ENCODE measurements at places on chromosomes 16 and 17. TPM values are rescaled to one million over a fixed set of nuclear protein-coding genes. Genes with fewer than 3 reads are reported as not detected.

GRCh38 chr17:75511270-75511609 lies 4.1 kb downstream of the CASKIN2 start:
- no peak for DNase-seq

DNA sequence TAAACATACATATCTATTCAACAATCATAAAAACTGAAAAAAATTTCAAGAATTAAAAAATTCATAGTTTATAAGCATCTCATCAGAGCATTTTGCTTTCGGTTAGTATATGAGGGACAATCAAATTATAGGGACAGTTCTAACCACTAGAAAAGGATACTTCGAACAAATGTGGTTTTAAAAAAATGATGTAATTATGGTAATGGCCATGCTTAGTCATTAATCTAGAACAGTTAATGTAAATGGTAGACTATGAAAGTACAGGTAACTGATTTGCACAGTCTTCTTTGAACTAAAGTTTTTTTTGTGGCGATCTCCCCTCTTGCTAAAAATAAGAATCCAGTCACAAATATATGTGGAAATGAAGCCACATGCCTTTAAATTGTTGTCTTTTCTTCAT lies 63.5 kb upstream of the PHOSPHO1 start:
- no peak for DNase-seq

Gene FSCN2
- polyA plus RNA-seq = 2.1 TPM

DNA sequence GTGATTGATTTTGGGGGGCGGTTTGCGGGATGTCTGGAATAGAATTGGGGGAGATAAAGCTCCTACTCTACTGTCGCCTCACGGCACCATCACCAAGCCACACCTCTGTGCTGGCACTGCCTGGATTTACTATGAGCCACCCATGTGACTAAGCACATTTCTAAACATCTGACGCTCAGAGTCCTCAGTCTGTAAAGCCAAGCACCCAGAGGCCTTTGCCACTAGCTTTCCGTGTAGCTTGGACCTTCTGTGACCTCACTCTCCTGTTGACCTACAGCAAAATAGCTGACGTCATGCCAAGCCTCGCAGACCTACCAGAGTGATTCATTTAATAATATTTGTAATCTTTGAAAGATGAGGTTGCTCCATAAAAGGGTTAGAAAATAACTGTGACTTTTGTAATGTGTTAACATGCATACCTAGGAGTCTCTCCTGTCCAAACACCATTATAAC lies 38.5 kb upstream of the MYOCD start:
- DNase-seq = no peak

DNA sequence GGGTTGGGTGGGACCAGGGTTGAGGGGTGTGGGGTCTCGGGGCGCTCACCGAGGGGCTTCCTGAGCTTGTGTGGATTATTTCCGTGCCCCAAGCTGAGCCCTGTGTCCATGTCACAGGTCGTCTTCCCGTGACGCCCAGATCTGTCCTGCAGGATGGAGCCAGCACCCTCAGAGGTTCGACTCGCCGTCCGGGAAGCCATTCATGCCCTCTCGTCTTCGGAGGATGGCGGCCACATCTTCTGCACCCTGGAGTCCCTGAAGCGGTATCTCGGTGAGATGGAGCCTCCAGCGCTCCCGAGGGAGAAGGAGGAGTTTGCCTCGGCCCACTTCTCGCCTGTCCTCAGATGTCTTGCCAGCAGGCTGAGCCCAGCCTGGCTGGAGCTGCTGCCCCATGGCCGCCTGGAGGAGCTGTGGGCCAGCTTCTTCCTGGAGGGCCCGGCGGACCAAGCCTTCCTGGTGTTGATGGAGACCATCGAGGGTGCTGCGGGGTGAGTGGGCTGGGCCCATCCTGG lies 1.0 kb downstream of the TELO2 start:
- DNase-seq = peak; percentile 79

GRCh38 chr16:4217204-4218131 lies 24.4 kb downstream of the SRL start:
- DNase-seq = peak; percentile 55

- no peak for DNase-seq
Observed at GRCh38 chr17:57582881-57583756, 162.0 kb downstream of the CCDC182 start.

DNA sequence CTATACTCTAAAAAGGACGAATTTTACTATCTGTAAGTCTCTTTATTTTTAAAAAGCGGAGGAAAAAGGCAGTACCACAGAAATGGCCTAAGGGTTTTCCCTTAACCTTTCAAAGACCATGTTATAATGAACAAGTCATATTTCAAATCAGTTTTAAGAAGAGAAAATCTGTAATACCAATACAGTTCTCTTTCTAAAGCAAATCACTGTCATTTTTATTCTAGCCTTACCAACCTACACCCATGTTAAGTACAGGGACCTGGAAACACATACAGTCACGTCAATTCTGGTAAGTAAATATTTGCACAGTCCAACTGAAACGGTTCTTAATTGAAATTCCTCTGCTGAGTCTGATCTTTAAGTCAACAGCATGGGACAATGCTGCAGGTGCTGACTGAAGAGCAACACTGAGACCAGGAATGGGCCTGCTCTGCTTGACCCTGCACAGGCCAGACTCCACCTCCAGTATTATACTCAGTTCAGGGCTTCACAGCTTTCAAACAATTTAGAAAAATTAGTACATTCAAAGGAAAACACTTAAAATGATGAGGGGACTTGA lies 20.2 kb downstream of the MBTPS1 start:
- DNase-seq = peak; percentile 15

GRCh38 chr17:3510090-3510489 lies 34.3 kb downstream of the ASPA start:
- DNase-seq = no peak

DNA sequence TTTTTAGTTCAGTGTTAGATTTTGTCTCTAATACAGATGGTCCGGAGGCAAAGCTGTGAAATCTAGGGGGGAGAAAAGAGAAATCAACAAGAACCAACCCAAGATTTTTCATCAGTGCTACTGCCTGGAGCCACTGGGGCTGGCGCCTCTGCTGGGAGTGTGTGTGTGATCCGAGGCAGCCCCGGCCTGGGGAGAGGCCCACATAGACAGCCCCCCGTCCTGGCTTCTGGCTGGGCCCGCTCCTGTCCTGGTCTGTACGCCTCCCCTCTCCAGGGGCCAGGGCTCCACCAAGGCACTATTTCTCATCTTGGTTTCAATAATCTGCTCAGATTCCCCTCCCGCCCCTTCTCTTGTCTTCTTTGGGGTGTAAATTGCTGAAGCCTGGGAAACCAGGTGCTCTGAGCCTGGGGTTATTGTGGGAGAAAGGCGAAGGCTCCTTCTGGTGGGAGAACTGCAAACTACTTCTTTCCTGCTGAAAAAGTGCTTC lies 7.8 kb downstream of the BAHCC1 start:
- no peak for DNase-seq

Gene IGF2BP1
- polyA plus RNA-seq = 27.7 TPM

GRCh38 chr16:12296406-12296805 lies 319.9 kb downstream of the SNX29 start:
- DNase-seq = no peak

Gene GP1BA
- 3.3 TPM for polyA plus RNA-seq

DNA sequence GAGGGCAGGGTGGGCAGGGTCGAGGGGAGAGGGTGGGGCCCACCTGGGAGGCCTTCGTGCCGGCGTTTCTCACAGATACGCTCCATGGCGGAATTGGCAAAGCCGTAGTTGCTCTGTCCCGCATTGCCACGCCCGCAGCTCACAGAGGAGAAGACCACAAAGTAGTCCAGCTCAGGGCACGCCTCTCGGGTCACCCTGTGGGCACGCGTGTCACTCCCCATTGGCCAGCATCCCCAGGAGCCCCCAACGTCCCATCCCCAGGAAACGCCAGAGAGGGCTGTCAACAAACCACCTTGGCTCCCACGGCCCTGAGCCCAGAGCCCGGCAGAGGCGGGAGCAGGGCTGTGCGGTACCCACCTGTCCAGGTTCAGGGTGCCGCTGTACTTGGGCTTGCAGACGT lies 16.1 kb downstream of the FASN start:
- DNase-seq = no peak

GRCh38 chr16:63890081-63890480 lies 1231.8 kb downstream of the CDH11 start:
- DNase-seq = no peak

DNA sequence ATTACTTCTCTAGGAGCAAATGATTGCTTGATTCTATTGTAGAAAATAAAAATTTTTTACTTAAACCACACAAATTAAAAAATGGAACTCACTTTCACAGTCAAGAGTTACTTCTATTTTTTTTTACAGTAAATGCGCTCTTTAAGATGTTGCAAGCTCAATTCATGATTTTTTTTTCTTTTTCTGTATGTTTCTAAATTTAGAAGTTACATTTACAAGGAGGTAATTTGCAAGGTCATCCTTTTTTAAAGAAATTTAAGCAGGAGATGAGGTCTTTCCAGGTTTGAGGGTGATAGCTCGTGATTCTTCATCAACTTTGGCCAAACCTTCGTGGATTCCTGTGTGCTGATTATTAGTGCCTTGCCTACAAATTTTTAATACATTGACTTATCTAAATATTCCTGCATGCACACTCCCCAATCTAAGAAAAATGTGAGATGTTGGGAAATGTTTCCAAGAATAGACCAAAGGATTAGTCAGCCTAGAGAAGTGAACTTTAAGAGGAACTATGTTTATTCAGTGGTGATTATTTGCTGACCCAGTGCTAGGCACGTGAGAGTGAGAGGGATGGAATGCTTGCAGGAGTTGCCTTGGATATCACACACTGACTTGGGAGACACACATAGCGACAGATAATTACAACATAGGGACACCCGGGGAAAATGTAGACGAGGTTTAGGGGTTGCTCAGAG lies 429.8 kb downstream of the MAF start:
- no peak for DNase-seq
